Endodermal cell (in vitro differentiated cells): ENCODE measurements at places on chromosomes 2 and 18.

DNA sequence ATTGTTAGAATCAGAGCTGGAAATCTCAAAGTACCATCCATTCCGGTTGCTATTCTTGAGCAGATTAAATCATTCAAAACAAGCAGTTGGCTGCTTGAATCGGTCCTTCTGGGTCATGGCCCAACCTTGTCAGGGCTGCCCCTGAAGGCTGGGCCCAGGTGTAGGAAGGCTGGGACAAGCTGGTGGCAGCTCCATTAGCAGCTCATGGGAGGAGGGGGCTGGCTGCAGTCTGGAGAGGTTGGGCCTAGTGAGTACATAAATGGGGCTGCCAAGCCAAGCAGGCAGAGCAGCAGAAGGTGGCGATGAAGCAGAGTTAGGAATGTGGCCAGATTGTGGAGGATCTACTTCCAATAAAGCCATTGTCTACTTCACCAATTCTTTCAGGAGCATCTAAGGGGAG, 81.4 kb downstream of the ADCYAP1 start:
- H3K27ac ChIP-seq = no peak overlapping the region
- peaks cover 4% of the 10 kb centered on the region for H3K4me1 ChIP-seq
- H3K36me3 ChIP-seq = no peaks in the 10 kb centered on the region

GRCh38 chr2:150478200-150478974, 9.1 kb downstream of the RND3 start:
- no peaks in the 10 kb centered on the region for H3K4me1 ChIP-seq
- no peak overlapping the region for H3K4me3 ChIP-seq
- H3K27me3 ChIP-seq = peaks cover 4% of the 10 kb centered on the region
- no peak for DNase-seq

DNA sequence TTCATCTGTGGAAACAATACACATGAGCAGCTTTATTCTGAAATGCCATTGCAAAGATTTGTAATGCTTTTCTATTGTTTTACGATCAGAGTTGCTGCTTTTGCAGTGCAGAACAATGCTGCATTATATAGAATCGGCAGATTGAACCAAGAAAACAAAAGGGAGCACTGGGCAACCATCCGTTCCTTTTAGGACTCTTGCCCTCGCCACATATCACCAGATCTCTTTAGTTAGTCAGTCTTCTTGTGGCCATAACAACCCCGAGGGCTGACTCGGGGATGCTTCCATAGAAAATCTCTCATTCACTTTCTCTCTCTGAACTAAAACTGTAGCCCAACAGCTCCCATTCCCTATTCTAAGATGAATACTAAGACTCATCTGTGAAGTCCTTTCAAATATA, 340.4 kb downstream of the NRXN1 start:
- H3K4me1 ChIP-seq = no peaks in the 10 kb centered on the region
- no peaks in the 10 kb centered on the region for H3K27me3 ChIP-seq
- H3K4me3 ChIP-seq = no peak overlapping the region
- H3K27ac ChIP-seq = peak overlapping the region; percentile 40
- no peak for DNase-seq
- H3K36me3 ChIP-seq = no peaks in the 10 kb centered on the region

DNA sequence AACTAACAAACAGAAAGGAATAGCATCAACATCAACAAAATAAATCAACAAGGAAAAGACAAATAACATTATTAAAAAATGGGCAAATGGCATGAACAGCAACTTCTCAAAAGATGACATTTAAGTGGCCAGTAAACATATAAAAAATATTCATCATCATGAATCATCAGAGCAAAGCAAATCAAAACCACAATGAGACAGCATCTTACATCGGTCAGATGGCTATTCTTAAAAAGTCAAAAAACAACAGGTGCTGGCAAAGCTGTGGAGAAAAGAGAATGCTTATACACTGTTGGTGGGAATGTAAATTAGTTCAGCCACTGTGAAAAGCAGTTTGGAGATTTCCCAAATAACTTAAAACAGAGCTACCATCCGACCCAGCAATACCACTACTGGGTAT, 327.1 kb downstream of the CMPK2 start:
- no peaks in the 10 kb centered on the region for H3K27me3 ChIP-seq
- H3K4me1 ChIP-seq = peaks cover 11% of the 10 kb centered on the region
- no peak for DNase-seq
- H3K36me3 ChIP-seq = no peaks in the 10 kb centered on the region
- no peak overlapping the region for H3K4me3 ChIP-seq
- H3K27ac ChIP-seq = no peak overlapping the region

- H3K4me3 ChIP-seq = no peak overlapping the region
- no peaks in the 10 kb centered on the region for H3K27me3 ChIP-seq
- no peak overlapping the region for H3K27ac ChIP-seq
- H3K4me1 ChIP-seq = no peaks in the 10 kb centered on the region
- H3K36me3 ChIP-seq = peaks cover 10% of the 10 kb centered on the region
Observed at GRCh38 chr2:15643791-15644585, 52.3 kb downstream of the DDX1 start.

DNA sequence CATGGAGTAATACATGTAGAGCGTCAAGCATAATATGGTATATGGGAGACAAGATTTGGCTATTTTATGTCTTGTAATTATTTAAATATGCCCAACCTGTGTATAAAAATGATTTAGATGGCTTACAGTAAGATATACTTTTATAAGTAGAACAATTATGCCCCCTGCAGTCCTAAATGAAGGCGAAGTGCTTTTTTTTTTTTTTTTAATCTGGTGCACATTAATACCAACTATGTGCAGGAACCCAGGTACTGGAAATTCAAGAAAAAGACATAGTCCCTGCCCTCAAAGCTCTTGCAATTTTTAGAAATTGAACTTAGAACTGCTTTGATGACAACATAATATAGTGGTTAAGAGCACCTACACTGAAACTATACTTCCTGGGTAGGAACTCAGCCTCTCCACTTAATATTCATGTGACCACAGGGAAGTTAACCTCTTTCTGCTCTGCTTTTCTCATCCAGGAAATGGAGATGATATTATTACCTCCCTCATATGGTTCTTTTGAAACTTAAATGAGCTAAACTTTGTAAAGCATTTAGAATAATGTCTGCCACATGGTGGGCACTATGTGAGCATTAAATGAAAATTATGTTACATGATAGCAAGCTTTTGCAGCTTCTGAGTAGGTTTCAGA, 38.1 kb downstream of the AFTPH start:
- H3K4me3 ChIP-seq = no peak overlapping the region
- H3K27me3 ChIP-seq = no peaks in the 10 kb centered on the region

- H3K4me1 ChIP-seq = no peaks in the 10 kb centered on the region
- no peak overlapping the region for H3K4me3 ChIP-seq
- H3K27ac ChIP-seq = no peak overlapping the region
- no peaks in the 10 kb centered on the region for H3K27me3 ChIP-seq
Observed at GRCh38 chr2:119389615-119390306, 23.0 kb downstream of the DBI start.

DNA sequence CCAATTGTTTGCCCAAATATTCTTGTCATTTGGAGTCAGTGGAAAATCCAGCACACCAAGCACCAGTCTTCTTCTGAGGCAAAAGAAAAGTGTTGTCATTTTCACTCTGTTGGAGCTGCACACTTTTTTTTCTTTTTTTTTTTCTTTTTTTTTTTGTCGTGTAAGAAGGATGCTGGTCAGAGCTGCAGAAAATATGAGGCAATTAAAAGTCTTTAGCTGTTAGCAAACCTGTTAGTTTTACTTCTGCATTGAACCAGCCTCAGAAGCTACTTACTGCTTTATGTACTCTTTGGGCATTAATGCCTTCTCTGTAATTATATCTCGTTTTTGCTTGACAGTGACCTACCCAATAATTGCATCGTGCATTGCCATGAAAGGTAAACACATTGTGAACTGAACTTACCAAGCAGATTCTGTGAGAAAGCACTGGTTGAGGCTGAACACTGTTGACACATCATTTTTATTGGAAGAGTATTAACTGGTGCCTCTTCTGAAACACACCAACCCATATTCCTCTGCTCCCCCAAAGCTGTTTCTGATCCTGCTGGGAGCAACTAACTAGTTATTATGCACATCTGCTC, 165.4 kb downstream of the CAPN13 start:
- no peak overlapping the region for H3K27ac ChIP-seq
- DNase-seq = no peak
- H3K27me3 ChIP-seq = no peaks in the 10 kb centered on the region
- H3K4me3 ChIP-seq = no peak overlapping the region
- H3K36me3 ChIP-seq = peaks cover 11% of the 10 kb centered on the region
- no peaks in the 10 kb centered on the region for H3K4me1 ChIP-seq

DNA sequence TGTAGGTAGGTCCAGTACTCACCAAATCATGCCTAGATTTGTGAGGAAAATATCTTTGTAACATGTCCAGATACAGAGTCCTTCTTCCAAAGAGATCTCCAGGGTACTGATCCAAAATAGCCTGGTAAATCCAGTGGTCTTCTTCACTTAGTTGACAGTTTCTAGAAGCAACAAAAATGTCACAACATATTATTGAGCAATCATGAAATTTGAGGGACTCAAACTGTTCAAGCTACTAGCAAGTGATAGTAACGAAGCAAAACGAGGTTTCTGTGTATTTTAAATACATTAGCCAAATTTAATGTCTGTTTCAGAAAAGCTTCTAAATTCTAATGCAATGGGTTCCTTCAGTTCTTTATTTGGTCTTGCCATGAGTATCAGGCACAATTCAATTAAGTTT, 142.8 kb downstream of the CCDC148 start:
- DNase-seq = no peak
- no peak overlapping the region for H3K27ac ChIP-seq
- no peaks in the 10 kb centered on the region for H3K4me1 ChIP-seq
- H3K36me3 ChIP-seq = no peaks in the 10 kb centered on the region
- no peak overlapping the region for H3K4me3 ChIP-seq

DNA sequence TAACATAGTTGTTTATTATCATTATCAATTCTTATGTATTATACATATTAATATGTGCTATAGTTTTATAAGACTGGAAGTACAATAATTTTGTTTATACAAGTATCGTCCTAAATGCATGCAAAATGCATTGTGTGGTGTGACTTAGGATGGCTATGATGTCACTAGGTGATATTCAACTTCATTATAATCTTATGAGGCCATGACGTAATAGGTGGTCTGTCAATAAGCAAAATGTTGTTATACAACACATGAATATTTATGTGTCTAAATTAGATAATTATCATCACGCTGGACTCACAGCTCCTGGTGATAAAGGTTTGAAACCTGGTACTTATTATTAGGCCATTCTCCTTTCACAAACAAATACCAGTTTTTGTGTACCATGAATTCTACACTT, 104.4 kb upstream of the NYAP2 start:
- H3K36me3 ChIP-seq = no peaks in the 10 kb centered on the region
- H3K4me1 ChIP-seq = no peaks in the 10 kb centered on the region
- H3K4me3 ChIP-seq = no peak overlapping the region
- H3K27me3 ChIP-seq = no peaks in the 10 kb centered on the region

DNA sequence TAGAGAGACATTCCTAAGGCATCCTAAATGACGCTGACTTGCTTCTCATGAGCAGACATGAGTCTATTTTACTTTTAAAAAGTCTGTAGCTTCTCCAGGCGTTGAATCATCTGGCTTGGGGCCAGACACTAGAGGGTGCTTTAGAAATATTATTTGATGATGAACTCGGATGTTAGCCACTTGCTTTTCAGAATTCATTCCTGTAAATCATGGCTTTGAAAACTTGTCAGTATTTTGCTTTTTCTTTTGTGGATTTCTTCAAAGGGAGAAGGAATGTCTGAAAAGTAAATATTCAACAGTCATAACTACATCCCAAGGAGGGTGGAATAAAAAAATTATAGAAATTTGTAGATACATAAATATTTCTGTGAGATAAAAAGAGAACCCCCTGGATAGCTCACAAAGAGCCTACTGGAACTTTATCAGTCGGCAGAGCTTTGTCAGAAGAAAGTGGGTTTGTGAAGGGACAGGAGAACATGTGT, 370.8 kb downstream of the OSR1 start:
- DNase-seq = no peak
- no peak overlapping the region for H3K4me3 ChIP-seq
- no peaks in the 10 kb centered on the region for H3K27me3 ChIP-seq
